ENCODE measurements at places on chromosomes 3 and 15.
A peak's percentile ranks its signal among the peaks of the same experiment; 100 is the strongest.

- no peak for DNase-seq
These were observed 10.6 kb downstream of the POPDC2 start for GRCh38 chr3:119649761-119650160.

GRCh38 chr3:72738752-72739530 is 109.3 kb downstream of the SHQ1 start:
- DNase-seq: peak; percentile 75

- no peak for DNase-seq
These were observed 820.4 kb upstream of the ALCAM start for GRCh38 chr3:104546301-104546700.

DNA sequence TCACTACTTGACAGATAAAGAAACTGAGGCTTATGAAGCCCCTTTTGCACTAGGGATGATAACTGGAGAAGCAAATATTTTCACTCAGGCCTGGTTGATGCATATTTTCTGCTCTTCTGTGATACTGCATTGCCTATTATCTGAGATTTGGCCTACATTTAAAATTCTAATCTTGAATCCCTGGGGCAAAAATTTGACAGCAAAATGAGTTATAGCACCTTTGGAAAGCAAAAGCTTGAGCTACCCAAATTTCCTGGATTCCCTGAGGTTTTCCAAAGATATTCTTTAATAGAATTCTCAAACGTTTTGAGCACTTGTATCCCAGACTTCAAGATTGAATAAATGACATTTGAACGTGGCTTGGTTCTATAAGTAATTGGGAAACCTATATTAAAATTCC is 86.1 kb downstream of the NAALADL2 start:
- DNase-seq: no peak

DNA sequence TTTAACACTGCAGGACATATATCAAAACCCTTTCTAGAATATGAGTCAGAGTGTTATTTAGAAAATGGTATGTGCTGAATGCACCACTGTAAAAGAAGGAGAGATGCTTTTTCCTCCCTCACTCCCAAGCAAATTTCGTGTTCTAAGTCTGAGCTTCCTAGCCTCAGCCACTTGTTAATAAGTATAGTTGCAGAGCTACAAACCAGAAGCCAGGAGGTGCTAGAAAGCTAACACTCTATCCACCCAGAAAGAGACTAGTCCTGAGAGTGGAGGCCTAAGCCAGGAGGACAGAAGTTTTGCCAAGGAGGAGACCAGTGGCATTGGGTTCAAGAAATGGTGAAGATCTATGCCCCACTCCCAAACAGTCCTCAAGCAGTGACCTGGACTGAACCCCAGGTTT is 40.5 kb upstream of the GYG1 start:
- no peak for DNase-seq

GRCh38 chr3:125646581-125646980 is 51.3 kb upstream of the OSBPL11 start:
- DNase-seq: no peak

DNA sequence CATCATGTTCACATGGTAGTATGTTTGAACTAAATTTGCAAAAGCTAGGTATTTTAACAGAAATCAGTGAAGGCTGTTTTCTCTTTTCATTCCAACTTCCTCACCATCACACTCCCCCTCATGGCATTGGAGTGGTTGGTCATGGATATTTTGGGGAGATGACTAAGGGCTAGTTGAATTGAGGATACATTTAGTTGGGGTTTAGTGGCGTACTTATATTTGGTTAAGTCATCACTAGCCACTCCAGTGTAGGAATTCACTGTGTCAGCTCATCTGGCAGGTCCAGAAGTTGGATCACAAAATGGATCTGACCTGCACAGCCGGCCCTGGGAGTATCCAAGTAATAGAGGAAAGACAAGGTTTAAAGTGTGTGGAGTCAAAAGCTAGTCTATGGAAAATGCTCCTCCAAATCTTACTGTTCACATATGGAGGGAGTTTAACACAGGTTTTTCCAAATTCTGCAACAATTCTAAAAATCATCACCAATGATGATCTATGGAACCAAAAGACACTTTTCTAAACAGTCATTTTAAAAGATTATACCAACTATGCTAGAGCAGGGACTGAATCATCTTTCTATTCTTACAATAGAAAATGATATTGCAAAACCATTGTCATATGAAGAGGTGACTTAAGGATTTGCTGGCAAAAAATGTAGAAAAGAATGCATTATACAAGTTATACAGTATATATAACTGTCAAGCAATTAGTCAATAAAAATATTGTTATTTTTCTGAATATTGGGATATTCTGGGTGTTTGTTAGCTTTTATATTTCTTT is 247.8 kb upstream of the PEX5L start:
- no peak for DNase-seq

DNA sequence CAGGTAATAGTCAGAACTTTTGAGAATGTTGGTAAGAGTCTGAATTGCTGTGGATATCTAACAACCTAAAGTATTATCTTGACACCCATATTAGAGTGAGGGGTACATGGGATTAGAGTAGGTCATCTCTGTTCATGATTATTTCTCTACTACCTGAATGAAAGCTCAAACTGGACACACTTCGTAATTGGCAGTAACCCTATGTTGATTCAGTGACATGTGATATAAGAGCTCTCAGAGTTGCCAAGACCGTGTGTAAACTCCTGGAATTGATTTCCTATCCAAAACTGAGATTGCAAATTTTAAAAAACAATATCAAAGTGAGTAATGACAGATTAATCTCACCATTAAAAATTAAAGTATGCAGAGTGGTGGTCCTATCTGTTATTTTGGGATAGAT is 214.8 kb upstream of the ARHGEF26 start:
- no peak for DNase-seq

GRCh38 chr3:79018671-79019136 is 749.1 kb downstream of the ROBO1 start:
- DNase-seq: no peak

DNA sequence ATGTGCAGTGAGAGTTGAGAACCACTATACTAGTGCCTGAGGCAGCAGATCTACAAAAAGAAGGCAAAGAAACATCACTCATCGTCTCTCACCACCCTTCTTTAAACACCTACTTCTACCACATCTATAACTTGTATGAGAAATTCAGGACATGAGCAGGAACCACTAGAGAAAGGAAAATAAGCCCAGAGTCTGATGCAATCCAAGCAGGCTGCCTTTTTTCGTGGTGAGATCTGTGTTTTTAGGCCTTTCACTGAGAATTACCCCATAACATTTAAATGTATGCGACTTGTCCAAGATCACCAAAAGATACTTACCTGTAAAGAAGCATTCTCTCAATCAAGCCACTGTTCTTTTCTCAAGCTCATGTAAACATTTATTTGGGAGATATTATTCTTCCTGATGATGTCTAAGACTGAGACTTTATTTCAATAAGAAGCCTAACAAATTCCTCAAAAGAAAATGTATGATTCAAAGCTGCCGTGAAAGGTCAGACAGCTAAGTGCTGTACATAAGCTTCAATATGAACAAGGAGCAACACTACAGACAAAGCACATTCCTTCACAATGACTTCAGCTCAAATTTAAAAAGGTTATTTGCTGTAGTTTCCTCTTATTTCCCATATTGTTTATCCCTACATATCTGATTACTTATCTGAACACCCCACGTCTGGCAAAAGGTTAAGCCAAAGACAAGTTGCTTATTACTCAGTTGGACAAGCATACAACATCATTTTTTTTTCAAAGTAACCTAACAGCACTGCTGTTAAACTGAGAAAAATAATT is 16.5 kb downstream of the SPICE1 start:
- DNase-seq: no peak

DNA sequence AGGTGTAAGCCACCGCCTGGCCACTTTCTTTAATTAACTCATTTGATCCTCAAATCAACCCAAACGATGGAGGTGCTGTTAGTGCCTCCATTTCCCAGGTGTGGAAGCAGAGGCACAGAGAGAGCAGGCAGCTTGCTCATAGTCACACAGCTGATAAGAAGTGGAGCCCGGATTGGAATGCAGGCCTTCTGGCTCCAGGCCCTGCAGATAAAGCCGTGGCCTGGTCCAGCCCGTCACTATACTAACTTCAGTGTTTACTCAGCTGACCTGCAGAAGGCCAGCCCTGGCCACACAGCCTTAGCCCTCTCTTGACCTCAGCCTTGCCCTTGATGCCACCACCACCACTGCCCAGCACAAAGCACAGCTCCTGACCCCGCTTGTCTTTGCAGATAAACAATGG is 116.7 kb downstream of the NUP210 start:
- no peak for DNase-seq

GRCh38 chr3:136075811-136076210 is 110.3 kb downstream of the PPP2R3A start:
- no peak for DNase-seq

- DNase-seq: no peak
These were observed 542.6 kb downstream of the ZBBX start for GRCh38 chr3:166837535-166837934.

GRCh38 chr15:60592371-60593169 is 113.6 kb upstream of the ICE2 start:
- peak; percentile 51 for DNase-seq

DNA sequence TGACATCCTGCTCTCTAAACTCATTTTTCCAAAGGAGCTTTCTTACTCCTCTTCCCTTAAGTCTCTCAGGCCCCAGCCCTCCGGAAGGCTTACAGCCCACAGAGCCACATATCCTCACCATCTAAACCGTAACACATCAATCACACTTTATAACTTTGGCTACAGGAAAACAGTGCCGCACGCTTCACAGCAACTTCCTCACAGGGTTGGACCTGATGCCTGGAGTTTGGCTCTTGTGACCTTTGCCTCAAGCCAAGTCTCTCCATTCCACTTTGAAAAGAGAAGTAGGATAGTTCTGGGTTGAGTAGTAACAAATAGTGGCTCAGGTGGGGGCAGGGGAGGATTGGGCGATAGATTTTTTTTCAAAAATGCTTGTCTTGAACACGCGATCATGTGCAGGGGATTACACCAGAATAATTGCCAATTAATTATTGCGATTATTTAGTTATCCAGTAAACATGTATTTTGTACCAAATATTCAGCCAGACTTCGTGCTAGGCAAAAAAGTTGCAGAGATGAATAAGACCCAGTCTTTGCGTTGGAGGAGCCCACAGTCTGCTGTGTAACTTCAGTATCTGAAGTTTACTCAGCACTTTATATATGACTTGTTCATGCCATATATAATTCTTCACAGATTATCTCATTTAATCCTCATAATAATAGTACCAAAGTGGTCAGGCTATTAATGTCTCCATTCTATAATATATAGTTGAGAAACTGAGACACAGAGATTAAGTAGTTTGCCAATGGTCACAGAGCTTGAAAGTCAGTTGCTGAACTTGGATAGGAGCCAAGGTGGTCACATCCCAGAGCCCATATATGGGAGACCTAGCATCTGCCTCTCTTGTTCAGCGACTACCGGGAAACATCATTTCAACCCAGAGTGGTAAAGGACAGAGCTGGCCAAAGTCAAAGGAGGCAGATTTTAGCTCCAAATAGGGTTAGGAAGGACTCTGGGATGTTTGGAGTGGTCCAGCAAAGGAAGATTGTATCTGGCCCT is 2.4 kb upstream of the ETV5 start:
- no peak for DNase-seq

DNA sequence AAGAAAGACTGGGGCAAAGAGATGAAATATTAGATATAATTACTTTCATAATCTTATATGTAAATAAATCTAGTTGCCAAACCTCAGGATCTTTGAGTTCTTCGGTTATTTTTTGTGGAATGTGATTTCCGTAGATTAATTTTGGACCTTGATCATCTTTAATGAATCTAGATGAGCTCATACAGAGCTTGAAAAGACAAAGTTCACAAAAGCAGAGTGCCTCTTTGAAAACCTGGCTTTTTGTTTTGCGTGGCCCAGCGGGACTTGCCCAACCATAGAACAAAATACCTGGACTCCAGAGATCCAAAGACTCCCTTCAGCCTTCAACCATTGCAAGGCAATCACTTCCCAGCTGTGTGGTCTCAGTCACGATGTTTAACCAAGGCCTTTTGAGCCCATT is 54.8 kb upstream of the CHST2 start:
- no peak for DNase-seq

DNA sequence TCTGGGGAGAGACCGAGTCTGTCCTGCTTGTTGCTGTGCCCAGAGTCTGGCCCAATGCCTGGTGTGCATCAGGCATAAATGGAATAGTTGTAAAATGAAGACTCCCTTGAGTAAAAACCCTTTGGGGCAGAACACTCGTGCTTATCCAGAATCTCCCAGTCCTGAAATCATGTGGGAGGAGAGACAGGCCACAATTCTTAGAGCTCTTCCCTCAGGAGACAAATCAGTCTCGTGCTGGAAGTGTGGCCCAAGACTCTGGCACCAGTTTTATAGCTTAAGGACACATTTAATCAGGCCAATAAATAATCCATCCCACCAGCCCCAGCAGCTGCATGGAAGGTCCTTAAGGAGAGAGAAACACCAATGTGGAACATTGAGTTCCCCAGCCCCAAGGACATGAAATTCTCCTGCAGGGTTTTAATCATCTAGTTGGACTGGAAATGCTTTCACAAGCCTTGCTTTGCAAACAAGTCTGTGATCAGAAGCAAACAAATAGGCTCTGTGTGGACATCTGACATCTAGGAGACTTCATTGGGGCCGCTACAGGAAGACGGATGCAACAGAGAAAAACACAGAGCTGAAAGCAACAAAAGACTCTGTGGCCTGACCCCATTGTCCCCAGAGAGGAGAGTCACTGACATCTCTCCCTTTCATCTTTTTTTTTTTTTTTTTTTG is 70.4 kb downstream of the LSM3 start:
- DNase-seq: no peak

GRCh38 chr3:73498764-73499622 is 125.7 kb downstream of the PDZRN3 start:
- no peak for DNase-seq

- peak; percentile 11 for DNase-seq
These were observed 891 bp upstream of the DMXL2 start for GRCh38 chr15:51623386-51623938.

DNA sequence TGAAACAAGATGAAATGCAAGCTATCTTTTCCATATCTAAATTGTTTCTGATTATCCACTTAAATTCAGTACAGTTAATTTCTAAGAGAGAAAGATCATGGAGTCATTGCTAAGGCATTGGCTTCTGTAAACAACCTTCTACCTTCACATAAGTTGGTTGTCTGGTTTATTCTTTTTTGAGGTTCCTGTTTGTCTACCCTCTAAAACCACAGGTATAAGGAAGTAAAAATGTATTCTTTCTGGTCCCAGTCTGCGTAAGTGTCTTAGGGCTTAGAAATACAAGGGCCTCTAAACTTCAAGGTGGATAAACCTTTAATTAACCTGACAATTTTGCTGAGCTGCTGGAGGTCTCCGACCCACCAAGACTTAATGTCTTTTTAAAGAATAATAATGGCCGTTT is 3.6 kb upstream of the ATOSA start:
- no peak for DNase-seq

DNA sequence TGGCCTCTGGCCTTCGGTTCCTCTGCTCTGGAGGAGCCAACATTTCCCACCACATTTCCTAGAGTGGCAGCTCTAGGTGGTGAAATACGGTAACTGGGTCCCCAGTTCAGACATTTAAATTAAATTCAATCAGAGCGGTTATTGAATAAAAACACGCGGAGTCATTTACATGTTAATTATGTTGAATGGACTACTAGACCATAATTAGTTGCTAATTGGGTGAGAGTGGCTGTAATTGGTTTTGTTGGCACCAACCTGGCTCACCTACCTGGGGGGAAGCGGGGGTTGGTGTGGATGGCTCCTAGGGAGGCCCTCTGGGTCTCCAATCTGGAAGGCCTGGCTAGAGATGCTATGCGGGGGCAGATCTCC is 12.7 kb downstream of the SEMA3F start:
- DNase-seq: no peak

- DNase-seq: peak; percentile 71
These were observed at the start of gene AP3B2 for GRCh38 chr15:82709421-82710207. Gene AP3B2 (minus strand): TSS chr15:82709875. CDS start chr15:82709706, 169 bp downstream.

Measured in NCI-H2227 treated with DMSO at 0.1 percent for 48 hours (cell line).